Amygdala (tissue), 56 donors: ENCODE measurements at places on chromosomes 3 and 15.

DNA sequence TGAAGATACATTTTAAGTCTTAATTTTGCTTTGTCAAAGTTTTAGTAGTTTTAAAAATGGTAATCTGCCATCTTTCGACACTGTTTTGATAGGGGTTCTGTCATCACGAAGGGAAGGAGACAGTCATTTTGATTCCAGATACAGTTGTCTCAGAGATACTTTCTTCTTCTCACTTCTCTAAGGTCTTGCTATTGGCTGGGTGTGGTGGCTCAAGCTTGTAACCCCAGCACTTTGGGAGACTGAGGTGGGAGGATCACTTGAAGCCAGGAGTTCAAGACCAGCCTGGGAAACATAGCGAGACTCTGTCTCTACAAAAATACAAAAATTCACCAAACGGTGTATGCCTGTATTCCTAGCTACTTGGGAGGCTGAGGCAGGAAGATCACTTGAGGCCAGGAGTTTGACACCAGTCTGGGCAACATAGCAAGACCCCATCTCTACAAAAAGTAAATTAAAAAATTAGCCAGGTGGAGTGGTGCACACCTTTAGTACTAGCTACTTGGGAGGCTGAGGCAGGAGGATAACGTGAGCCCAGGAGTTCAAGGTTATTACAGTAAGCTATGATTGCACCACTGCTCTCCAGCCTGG lies 3.3 kb downstream of the RAB8B start:
- no peak for DNase-seq

DNA sequence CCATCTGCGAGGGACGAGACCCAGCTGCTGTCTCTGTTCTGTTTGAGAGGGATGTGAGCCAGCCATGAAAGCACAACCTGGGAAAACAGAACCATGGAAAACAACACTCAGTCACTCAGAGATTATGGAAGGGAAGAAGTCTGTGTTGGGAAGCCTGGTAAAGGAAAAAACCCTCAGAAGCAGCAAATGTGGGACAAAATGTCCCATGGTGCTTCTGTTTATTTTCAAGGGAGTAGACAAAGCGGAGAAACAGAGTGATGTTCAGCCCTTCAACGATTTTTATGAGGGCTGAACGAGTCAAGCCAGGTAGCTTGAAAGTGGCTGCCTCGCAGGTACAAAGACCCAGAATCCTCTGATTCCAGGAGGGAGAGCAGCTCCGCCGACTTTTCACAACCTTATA lies 59.3 kb downstream of the DCLK3 start:
- no peak for DNase-seq

DNA sequence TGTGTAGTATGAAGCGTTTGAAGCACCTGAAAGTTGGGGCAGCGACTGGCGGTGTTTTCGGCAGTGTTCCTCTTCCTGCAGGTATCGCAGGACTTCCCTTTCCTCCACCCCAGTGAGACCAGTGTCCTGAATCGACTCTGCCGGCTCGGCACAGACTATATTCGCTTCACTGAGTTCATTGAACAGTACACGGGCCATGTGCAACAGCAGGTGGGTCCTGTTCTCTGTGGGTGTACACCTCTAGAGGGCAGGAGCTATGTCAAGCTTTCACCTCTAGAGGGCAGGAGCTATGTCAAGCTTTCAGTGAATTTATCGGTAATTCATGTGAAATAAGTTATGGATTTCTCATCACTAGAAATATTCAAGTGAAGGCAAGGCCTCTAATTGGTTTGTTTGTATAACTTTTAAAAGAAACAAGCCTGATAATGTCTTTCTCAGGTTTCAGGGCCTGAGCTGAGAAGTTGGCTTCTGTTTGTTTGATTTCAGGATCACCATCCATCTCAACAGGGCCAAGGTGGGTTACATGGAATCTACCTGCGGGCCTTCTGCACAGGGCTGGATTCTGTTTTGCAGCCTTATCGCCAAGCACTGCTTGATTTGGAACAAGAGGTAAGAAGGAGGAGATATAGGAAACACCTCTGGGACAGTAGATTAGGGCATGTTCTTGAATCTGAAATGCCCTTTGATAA lies 5.3 kb downstream of the TUBGCP4 start:
- no peak for DNase-seq

DNA sequence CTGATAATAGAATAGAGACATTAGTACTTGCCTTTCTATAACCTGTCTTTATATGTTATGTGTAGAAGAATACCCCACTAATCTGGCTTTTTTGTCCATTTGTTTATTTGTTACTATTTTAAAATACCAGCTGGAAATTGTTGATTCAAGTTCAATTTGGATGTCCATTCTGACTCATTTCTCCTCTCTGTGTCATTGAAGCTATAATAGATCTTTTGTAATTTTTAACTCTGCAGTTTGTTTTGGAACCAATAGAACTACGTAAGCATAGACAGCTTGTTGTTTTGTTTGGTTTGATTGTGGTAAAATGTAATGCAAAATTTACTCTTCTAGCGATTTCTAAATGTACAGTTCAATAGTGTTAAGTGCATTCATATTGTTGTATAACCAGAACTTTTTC lies 390.4 kb downstream of the ZIC1 start:
- DNase-seq, result no peak

- DNase-seq, result no peak
Observed at GRCh38 chr3:27800261-27800660, 78.1 kb upstream of the EOMES start.

- DNase-seq, result no peak
Observed at GRCh38 chr3:10910367-10910766, 82.2 kb upstream of the SLC6A1 start.

DNA sequence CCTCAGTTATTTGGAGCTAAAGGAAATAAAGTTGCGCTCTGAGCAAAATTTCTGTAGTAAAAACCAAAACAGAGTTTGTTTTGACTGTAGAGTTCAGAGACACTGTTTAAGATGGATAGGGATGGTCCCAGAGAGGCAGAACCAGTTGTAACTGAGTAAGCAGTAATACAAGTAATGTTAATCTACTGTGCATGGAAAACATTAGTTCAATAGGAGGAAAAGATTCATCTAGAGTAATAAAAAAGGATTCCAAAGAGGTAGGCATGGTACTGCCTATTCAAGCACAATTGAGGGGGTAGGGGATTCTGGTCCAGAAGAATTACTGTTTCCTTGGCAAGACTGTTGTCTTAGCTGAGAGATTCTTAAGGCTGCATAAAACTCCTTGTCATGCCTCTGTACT lies 77.4 kb downstream of the RASA2 start:
- DNase-seq, result no peak

DNA sequence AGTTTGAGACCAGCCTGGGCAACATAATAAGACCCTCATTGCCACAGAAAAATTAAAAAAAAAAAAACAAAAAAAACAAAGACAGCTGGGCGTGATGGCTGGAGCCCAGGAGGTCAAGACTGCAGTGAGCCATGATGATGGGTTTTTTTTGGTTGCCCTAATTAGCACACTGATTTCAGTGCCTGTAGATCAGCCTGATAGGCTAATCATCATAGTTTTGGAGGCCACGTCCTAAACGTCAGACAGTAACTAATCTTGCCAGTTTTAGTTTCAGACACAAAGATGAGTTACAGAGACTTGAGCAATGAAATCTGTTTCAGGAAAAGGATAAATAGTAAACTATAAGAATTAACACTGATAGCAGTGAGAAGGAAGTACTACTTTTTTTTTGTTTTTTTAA lies 55.4 kb downstream of the LRCH3 start:
- no peak for DNase-seq

GRCh38 chr3:117725314-117725713 lies 1015.7 kb downstream of the TUSC7 start:
- no peak for DNase-seq

DNA sequence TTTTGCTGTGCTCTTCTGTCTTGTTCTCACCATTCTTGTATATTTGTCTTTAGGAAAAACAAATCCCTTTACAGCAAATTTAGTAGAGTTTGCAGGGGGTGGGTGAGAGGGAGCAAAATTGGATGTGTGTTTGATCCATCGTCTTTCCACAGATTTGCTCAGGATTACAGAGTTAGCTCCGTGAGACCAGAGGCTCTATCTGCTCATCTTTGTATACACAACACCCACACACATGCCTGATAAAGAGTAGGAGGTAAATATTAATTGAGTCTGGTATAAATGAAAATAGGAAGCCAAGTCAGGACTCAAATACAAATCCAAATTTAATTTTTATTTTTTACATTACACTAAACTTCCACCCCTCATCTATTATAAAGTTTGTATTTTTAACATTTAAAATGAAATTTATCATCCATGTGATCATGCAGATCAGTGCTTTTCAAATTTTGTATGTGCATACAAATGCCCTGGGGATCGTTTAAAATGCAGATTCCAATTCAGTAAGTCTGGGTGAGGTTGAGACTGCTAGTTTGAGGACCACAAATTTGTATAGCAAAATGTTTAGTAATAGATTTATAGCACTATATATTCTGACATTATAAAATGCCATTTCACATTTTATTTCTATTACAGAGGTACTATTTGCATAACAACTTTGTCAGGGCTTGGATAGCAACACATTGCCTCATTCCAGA lies 326.7 kb downstream of the LSAMP start:
- DNase-seq, result no peak

- DNase-seq, result no peak
Observed at GRCh38 chr3:63937661-63938651, 25.8 kb upstream of the SCAANT1 start.

DNA sequence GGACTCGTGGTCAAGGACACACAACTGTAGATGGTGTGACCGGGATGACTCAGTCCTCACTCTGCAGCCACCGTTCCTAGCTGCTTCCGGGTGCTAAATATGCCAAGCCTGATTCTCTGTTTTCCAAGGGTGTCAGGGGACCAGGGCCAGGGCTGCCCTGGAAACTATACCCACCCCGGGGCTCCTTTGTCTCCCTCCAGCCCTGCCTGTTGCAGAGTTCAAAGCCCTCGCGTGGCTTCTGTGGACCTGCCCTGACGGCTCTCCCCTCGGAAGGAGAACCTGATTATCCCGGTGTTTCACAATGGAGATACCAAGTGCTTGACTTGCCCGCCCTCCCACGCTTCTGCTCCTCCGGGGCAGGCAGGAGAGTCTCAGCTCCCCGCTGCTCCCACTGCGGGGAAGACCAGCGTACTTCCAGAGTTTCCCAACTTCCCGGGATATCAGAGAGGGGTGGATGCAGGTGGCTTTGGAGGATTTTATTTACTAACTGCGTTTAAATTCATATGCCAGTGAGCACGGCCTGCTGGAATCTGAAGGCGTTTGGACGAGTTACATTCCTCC lies 125.0 kb downstream of the ASB7 start:
- DNase-seq, result no peak

- no peak for DNase-seq
Observed at GRCh38 chr3:113157408-113158030, 53.8 kb upstream of the BOC start.

GRCh38 chr3:73687106-73688004 lies 62.6 kb upstream of the PDZRN3 start:
- no peak for DNase-seq

- no peak for DNase-seq
Observed at GRCh38 chr3:50537421-50538129, 30.0 kb downstream of the C3orf18 start.
